ENCODE measurements at places on chromosomes 5 and 9. TPM values are rescaled to one million over a fixed set of nuclear protein-coding genes. Genes with fewer than 3 reads are reported as not detected.

GRCh38 chr9:130286781-130287428 is 21.3 kb downstream of the HMCN2 start:
- no peak for DNase-seq

GRCh38 chr9:79572032-79572607 is 355 bp downstream of the TLE4 start:
- DNase-seq = peak; percentile 61

DNA sequence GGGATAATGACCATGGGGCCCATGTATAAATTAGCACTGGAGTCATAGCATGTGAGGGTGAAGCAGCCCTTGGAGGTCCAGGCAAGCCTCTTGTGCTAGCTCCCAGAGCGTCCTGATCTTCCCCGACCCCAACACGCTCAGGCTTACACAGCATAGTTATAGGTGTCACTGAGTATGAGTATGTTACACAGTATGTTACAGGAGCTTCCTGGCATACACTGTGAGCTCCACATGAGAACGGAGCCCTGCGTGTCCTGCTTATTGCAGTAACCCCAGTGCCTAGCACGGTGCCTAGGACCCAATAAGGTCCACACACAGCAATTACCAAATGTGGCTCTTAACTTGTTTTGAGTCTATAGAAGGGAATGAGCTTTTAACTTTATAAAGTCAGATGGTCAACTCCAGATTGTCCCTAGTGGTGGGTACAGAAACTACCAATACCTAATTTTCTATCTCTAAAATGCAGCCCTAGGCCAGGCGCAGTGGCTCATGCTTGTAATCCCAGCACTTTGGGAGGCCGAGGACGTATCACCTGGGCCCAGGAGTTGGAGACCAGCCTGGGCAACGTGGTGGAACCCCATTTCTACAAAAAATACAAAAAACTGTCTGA is 64.1 kb downstream of the PLAC8L1 start:
- DNase-seq = no peak

- DNase-seq = no peak
These were observed 111.5 kb downstream of the CDC42SE2 start for GRCh38 chr5:131375351-131375750.

DNA sequence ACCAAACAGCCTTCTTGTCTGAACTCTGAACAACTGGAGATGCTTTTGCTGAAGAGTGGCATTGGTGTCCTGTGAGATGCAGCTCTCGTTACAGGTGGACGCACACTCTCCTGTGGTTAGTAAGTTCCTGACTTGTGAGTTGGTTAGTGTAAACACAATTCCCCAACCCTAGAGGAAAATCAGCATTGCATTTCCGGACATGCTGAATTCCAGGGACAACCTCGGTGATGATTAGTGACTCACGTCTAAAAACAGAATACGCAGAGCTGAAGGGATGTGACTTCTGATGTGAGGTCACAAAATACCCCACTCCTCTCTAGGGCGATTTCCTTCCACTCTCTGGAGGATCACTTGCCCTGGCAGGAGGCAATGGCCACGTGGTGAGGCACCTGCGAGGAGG is 5.0 kb downstream of the OR2V2 start:
- no peak for DNase-seq

- no peak for DNase-seq
These were observed 26.4 kb downstream of the JADE2 start for GRCh38 chr5:134551901-134552300.

GRCh38 chr5:31364881-31365636 is 166.8 kb downstream of the DROSHA start:
- DNase-seq = no peak

DNA sequence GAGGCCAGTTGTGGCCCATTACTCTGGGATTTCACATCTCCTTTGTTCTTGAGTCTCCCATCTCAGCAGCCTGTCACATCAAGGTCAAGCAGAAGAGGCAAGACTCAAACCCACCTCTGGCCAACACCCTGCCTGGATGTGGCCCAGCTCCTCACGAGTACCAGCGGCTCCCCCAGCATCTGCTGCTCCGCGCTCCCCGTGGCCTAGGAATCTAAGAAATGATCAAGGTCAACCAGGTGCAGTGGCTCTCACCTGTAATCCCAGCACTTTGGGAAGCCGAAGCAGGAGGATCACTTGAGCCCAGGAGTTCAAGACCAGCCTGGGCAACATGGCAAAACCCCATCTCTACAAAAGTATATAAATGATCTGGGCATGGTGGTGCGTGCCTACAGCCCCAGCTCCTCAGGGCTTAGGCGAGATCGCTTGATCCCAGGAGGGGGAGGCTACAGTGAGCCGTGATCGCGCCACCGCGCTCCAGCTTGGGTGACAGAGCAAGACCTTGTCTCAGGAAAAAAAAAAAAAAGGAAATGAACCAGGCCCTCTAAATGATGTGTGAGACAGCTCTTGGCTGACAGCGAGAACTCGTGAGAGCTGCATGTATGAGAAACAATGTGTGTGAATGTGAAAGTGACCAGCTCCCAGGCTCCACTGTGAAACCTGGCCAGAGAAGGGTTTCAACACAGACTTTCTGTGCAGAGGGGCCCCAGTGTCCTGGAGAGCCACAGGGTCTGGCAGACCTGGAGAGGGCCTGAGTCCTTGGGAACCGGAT is 61.6 kb upstream of the ANGPTL2 start:
- peak; percentile 65 for DNase-seq

DNA sequence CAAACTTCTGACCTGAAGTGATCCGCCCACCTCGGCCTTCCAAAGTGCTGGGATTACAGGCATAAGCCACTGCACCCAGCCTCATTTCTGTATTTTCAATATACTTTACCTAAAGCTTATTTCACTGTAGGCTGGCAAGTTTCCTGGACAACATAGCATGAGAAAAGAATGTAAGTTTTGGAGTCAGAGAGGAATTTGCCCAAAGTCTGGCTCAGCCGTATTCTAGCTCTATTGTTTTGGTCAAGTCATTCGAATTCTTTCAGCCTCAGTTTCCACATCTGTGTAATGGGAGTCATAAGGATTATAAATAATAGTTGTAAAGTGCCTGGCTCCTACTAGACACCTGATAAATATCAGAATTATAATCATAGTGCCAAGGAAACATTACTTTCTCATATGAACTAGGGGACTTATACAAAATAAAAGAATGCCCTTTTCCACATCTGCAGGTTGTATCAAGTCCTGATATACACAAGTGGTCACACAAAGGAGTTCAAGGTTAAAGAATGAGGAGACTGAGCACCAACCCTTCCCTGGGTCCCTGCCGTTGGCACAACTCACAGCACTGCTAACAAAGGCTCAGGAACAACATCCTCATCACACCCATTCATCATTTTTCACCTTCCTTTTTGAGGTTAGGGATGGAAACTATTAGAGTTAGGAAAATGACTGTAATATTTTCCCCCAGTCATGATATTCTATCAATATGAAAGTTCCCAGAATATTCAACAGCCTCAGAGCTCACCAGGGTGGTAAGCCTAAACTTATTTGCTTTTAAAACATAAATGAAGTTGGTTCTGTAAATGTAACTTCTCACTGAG is 34.6 kb upstream of the RAI14 start:
- no peak for DNase-seq

DNA sequence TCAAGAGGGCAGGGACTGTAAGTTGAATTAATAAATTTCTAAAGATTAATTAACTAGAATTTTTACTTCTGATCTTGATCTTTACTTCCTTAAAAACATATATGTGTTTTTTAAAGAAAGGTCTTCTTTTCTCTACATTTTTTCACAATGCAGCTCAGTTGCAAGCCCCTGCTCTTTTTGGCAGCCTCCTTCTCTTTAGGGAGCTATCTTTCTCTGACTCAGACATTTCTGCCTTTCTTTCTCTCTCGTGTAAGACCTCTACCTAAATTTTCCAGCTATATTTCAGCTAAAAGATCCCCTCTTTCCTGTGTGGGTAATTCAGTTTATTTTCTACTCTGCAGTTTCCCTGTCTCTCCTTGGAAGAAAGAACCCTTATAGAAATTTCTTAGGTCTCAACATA is 38.3 kb upstream of the SNCAIP start:
- DNase-seq = no peak

GRCh38 chr5:6787941-6788340 is 74.7 kb downstream of the TENT4A start:
- DNase-seq = no peak

GRCh38 chr5:175466700-175467318 is 11.6 kb upstream of the SFXN1 start:
- peak; percentile 71 for DNase-seq

DNA sequence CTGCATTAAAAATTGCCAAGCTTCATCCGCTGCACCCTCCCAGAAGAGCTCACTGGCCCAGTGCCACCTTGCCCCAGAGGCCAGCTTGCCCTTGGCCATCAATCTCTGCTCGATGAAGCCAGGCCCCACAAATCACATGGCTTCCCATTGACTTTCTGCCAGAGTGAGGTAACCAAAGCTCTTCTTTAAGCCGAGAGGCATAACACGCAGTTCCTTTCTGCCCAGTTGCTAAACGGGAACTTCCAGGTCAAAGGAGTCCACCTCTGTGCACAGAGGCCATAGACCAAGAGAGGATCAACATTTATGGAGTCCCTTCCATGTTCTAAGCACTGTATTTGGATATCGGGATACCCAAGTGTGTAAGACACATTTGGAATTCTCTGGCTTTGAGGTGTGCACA is 208.8 kb downstream of the KIF4B start:
- no peak for DNase-seq

DNA sequence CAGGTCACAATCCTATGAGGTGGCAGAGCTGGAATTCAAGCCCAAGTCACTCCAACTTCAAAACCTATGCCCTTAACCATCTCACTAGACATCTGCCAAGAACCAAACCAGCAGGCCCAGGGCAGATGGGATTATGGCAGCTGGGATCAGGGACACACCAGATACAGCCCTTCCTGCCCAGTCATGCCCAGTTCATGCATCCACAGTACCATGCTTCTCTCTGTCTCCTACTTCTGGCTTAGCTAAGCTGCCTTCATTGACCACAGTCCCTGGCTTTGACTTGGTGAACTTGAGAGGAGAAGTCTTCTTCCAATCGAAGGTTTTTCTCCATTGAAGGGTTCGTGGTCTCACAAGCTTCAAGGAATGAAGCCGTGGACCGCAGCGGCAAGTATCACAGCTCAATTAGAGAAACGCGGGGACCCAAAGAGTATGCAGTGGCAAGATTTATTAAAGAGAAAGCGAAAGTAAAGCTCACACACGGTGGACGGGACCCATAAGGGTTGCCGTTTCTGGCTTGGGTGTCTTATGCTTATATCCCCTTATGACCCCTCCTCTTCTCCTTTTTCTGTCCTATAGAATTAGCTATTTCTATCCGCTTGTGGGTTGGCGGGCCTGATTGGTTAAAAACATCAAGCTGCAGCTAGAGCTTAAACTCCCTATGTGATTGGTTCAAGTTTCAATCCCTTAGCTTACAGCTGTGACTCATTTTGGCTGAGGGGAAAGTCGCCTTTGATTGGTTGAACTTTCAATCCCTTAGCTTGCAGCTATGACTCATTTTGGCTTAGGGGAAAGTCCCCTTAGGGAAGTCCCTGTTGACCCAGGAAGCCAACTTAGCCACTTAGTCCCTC is 101.2 kb downstream of the TRIM36 start:
- no peak for DNase-seq

DNA sequence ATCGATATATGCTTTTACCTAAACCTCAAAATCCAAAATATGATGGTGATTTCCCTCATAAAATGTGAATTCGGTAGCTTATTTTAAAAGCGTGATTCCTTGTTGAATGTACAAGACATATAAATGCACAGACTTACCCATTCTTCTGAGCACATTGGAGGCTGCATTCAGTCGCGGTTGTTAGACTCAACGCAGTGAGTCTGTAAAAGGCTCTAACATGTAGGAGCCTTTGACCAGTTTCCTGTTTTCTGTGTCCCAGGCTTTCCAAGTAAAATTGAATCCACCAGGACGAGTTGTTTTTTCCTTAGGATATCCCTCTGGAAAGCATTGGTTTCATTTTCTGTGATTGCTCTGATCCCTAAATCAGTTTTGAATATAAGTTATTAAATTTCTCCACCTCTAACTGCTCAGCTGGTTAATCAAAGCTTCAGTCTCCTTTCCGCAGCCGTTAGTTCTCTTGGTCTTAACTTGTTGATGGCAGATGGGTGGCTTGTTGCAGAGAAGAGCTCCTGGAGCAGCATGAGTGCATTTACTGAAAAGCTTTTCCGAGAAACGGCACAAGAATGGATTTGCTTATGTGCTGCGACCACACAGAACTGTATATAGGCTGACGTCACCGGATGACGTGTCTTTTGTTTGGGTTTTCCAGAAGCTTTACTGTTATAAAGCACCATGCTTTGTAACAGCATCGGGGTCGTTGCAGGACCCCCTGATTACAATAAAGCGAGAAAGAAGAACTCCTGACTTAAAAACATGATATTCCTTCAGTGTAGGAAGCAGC is at the start of gene LRRTM2:
Gene LRRTM2, minus strand, starts transcription at position 565 of the 781 bp plus-strand sequence. Its CDS starts 424 bp downstream, at position 141.
- DNase-seq = peak; percentile 93

The C9orf72 gene
- total RNA-seq = 27.6 TPM

The ADRB2 gene
- 20.9 TPM for total RNA-seq

The CDC20B gene
- total RNA-seq = not detected

The SLC46A2 gene
- not detected for total RNA-seq

The NTNG2 gene
- total RNA-seq = 1.3 TPM

The FAM240B gene
- not detected for total RNA-seq

The SHB gene
- 10.2 TPM for total RNA-seq

Data from tongue (tissue), 3 donors.